Smooth muscle cell of the pulmonary artery (primary cell): ENCODE measurements at places on chromosomes 4 and X. TPM values are rescaled to one million over a fixed set of nuclear protein-coding genes. Genes with fewer than 3 reads are reported as not detected.

The TNIP3 gene
- total RNA-seq = 0.20 and 0.26 TPM in 2 replicates

The TEX13C gene
- not detected in 2 replicates for total RNA-seq

The USP17L15 gene
- total RNA-seq = not detected in 2 replicates

The XKRX gene
- 0.07 and 0.10 TPM in 2 replicates for total RNA-seq

The UGT2B11 gene
- not detected in 2 replicates for total RNA-seq

The OCRL gene
- 25.7 and 29.0 TPM in 2 replicates for total RNA-seq

The EMCN gene
- 3.6 and 4.1 TPM in 2 replicates for total RNA-seq

The DLG3 gene
- total RNA-seq = 14.3 and 22.2 TPM in 2 replicates

The NAT8L gene
- 0.13 and 0.76 TPM in 2 replicates for total RNA-seq

The TSPAN6 gene
- 21.7 and 36.5 TPM in 2 replicates for total RNA-seq

The TAF7L gene
- 0.20 and 0.26 TPM in 2 replicates for total RNA-seq

The CENPI gene
- total RNA-seq = 5.0 and 7.8 TPM in 2 replicates

The OPRPN gene
- not detected in 2 replicates for total RNA-seq

The PROM1 gene
- total RNA-seq = 0.10 and 0.13 TPM in 2 replicates

The RAB41 gene
- total RNA-seq = not detected in 2 replicates

The NOX1 gene
- not detected in 2 replicates for total RNA-seq

The USP17L17 gene
- total RNA-seq = not detected in 2 replicates

The PNCK gene
- 0.72 and 3.1 TPM in 2 replicates for total RNA-seq

The NHS gene
- 4.4 and 5.1 TPM in 2 replicates for total RNA-seq

The BGN gene
- total RNA-seq = 369 and 546 TPM in 2 replicates

The RASGEF1B gene
- 1.1 and 3.8 TPM in 2 replicates for total RNA-seq

The SLC26A1 gene
- total RNA-seq = 0.13 and 0.30 TPM in 2 replicates

The SORCS2 gene
- total RNA-seq = 0.33 and 0.53 TPM in 2 replicates
